Calu3 (cell line): ENCODE measurements at places on chromosomes 2 and 18. TPM values are rescaled to one million over a fixed set of nuclear protein-coding genes. Genes with fewer than 3 reads are reported as not detected.

The MYO5B gene
- total RNA-seq: 56.7 and 59.1 TPM in 2 replicates

The TCF7L1 gene
- 2.9 and 3.0 TPM in 2 replicates for total RNA-seq

The ADI1 gene
- 30.1 and 32.6 TPM in 2 replicates for total RNA-seq

The NOSTRIN gene
- total RNA-seq: 12.5 and 18.4 TPM in 2 replicates

- no peak for DNase-seq
These were observed 68.7 kb downstream of the NEURL3 start for GRCh38 chr2:96436416-96436815.

DNA sequence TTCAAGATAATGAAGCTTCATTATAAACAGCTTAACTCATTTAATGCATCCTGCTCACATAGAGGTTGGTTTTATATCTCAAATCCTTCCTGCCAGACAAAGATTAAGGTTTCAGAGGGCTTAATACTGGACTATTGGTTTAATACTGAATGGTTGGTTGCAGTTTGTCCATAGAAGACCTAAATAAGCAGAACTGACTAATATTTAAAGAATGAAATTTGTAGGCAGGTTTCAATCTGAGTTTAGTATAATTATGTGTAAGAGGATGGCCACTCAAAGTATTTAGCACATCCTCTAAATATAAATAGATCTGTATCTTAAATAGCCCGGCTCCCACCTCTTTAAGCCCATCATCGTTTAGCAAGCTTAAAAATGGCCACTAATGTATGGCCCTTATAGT, 92.5 kb downstream of the EPB41L5 start:
- no peak for DNase-seq

DNA sequence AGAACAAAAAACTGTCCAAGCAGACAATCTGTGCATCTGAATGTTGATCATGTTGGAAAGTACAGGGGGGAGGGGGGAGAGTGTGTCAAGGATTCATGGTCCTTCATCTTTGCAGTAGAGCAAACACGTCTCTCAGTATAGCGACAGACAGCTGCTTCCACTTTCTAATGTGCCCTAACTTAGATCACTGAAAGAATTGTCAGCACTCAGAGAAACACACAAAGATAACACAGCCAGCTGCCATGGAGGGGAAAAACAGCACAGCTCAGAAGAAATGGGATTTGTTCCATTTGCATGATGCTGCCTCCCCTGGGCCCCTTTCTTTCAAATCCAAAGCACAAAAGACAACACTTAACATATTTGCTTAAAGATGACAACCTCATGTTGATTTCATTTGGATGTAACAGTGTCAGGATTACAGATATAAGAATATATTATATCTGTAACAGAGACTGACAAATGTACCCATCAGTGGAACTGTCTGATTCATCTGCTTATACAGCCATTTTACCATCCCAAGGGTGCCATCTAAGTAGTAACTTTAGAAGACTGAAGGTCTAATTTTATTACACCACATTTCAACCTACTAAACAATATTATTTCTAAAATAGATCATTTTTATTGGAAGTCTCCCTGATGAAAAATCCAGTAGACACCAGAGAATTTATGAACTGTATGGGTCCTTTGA, 17.7 kb downstream of the FIGN start:
- no peak for DNase-seq

GRCh38 chr2:221005338-221005737, 566.8 kb downstream of the EPHA4 start:
- no peak for DNase-seq
